ENCODE measurements at places on chromosomes 2 and 18. TPM values are rescaled to one million over a fixed set of nuclear protein-coding genes. Genes with fewer than 3 reads are reported as not detected.

GRCh38 chr18:48838166-48838775 is 112.5 kb downstream of the SMAD7 start:
- DNase-seq, result no peak

GRCh38 chr18:37440206-37440605 is 125.4 kb downstream of the CELF4 start:
- DNase-seq, result no peak

- no peak for DNase-seq
Measured at GRCh38 chr2:85601771-85602475, 575 bp downstream of the TMEM150A start.

- no peak for DNase-seq
Measured at GRCh38 chr2:172241222-172241621, 138.5 kb upstream of the DLX2 start.

DNA sequence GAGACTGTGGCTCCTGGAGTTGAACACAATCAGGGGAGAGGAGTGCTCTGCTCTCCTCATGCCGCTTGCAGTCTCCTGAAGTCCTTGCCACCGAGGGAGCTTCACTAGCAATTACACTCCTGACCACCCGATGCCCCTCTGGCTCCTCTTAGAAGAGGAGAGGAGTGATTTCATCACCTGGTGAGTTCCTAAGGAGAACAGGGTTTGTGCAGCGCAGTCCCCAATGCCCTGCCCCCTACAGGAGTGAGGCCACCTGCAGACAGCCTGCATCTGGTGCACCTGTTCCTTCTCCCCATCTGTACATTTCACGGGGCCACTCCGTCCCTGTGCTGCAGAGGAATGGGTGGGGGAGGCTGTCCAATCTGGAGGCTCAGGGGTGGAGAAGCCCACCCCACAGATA is 267.2 kb downstream of the HRH4 start:
- DNase-seq, result no peak

Gene DNAJC5G
- total RNA-seq, result not detected
